ENCODE measurements at places on chromosomes 16 and 17. TPM values are rescaled to one million over a fixed set of nuclear protein-coding genes. Genes with fewer than 3 reads are reported as not detected.

DNA sequence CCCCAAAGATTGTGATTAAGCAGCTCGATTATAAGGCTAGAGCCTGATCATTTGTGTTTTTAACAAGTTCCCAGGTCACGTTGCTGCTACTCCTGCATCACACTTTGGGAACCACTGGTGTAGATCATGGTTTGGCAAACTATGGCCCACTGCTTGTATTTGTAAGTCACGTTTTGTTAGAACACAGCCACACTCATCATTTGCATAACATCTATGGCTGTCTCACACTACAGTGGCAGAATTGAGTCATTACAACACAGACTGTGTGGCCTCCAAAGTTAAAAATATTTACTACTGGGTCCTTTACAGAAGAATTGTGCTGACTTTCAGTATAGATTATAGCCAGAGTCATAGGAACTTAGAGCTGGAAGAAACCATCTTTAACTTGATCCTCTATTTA, 515.3 kb upstream of the PSMD7 start:
- DNase-seq: no peak

- DNase-seq: no peak
Measured at GRCh38 chr17:7839190-7839875, 5.3 kb downstream of the KDM6B start.

DNA sequence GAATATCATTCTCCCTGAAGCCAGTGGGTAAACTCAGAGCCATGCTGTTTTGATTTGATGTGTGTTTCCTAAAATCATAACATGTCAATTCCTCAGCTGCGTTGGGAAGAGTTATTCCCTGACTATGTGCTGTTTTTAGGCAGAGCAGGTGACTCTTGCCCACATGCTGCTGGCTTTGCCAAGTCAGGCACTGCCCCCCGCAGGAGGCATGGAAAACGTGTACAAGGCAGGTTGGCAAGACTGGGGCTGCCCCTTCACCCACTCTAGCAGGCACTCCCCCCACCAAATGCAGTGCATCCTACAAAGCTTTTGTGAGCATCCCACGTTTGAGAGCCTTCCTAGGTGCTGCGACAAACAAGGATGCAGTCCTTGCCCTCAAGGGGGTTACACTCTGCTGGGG, 38.3 kb upstream of the NAT9 start:
- DNase-seq: no peak

- no peak for DNase-seq
Measured at GRCh38 chr17:34098699-34099098, 156.4 kb upstream of the CCL2 start.

- peak; percentile 84 for DNase-seq
Measured at GRCh38 chr17:63675607-63676546, 24.0 kb downstream of the LIMD2 start.

The MMP28 gene
- 58.4 TPM for total RNA-seq

DNA sequence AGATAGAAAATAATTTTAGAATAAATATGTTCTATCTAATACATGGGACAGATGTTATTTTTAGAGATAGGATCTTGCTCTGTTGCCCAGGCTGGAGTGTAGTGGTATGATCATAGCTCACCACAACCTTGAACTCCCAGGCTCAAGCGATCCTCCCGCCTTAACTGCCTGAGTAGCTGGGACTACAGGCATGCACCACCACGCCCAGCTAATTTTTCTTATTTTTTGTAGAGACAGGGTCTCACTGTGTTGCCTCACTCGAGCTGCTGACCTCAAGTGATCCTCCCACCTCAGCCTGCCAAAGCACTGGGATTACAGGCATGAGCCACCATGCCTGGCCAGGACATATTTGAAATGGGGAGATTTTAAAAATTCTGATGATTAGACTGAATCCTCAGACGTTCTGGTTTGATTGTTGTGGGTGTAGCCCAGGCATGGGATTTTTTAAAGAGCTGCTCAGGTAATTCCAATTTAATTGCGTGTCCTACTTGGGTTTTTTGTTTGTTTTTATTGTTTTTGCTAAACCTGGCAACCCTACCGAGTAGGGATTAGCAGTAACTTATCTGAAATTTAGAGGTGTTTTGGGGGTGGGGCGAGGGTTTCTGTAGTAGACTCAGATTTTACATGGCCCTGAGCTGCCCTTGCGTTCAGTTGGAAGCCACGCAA, 142.9 kb downstream of the RAB11FIP4 start:
- DNase-seq: no peak

GRCh38 chr16:5058476-5058875, 7.3 kb downstream of the C16orf89 start:
- no peak for DNase-seq

GRCh38 chr17:7323731-7324437, 5.3 kb downstream of the NEURL4 start:
- peak; percentile 58 for DNase-seq

GRCh38 chr16:27483088-27483437, 66.7 kb downstream of the GTF3C1 start:
- no peak for DNase-seq

DNA sequence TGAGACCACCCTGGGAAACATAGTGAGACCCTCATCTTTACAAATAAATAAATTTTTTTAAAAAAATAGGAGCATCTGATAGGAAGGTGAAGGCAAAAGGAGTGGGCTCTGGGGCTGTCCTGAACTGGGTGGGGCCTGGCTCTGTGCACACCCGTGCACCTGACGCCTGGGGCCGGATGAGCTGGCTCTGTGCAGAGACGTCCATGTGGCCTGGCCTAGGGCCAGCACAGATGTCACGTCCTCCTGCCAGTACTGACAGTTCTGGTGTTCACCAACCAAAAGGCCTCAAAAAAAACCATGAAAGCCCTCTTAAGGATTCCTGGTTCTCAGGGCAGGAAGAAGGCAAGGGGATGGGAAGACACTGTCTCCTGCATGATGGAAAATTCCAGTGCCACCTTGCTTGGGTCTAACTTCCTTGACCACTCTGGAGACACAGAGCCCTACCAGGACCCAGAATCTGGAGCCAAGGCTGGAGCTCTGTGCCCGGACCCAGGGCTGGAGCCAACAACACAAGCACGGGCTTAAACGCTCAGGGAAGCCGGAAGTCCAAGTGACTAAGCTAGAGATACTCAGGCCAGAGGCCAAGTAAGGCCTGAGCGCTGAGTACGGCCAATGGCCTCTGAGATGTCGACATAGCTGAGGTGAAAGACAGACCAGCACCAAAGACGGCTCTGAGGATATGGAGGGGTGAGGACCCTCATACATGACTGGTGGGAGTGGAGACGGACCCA, 32.9 kb downstream of the COPRS start:
- DNase-seq: no peak

DNA sequence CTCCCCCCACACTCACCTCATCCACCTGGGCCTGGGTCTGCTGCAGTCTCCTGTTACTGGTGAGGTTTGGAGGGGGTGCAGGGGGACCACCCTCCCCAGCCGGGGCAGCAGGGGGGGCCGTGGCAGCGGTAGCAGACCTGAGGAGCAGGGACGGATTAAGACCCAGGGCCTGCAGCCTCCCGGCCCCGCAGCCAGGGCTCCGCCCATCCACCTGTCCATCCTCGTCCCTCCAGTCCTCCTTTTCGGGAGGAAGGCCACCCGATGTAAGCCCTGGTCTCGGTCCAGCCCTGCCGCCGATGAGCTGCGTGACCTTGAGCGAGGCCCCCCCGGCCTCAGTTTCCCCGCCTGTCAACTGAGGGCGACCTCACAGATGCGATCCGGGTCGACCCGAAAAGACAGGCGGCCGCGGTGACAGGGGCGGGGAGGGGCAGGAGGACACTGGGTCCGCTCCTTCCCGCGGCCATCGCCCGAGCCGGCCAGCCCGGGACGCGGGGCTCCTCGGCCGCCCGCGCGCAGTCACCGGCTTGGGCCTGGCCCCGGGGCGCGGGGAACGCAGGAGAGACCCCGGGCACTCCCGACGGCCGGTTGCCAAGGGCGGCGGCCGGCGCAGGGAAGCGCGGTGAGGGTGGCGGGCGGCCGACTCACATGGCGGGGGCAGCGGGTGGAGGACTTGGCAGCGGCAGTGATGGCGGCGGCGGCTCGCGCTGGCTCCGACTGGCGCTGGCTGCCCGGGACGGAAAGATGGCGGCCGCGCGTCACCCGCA, at the start of gene VAMP2:
Gene VAMP2, minus strand, starts transcription at position 716 of the 764 bp plus-strand sequence. Its CDS starts 69 bp downstream, at position 647.
- DNase-seq: peak; percentile 74

GRCh38 chr17:29592850-29593551, at the start of gene ANKRD13B:
ANKRD13B (plus strand) TSS chr17:29593132; CDS start chr17:29593622, 490 bp downstream.
- peak; percentile 57 for DNase-seq

DNA sequence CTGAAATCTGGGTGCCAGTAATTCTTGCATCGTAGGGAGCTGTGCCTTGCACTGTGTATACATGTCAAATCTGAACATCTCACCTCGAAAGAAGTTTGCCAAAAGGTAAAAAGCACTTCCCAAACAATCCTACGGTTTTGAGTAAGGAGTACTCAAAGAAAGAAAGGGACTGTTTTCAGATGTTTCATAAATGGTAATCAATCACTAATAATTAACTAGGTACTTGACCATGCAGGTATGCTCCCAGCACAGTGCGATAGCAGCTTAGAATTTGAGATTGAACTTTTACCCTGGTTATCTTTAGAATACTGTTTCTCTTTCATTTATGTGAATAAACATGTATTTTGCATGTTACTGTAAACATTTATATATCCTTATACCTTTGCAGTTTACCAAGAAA, 39.0 kb downstream of the PRKCA start:
- DNase-seq: no peak

- no peak for DNase-seq
Measured at GRCh38 chr16:87956365-87957231, 5.4 kb downstream of the BANP start.

DNA sequence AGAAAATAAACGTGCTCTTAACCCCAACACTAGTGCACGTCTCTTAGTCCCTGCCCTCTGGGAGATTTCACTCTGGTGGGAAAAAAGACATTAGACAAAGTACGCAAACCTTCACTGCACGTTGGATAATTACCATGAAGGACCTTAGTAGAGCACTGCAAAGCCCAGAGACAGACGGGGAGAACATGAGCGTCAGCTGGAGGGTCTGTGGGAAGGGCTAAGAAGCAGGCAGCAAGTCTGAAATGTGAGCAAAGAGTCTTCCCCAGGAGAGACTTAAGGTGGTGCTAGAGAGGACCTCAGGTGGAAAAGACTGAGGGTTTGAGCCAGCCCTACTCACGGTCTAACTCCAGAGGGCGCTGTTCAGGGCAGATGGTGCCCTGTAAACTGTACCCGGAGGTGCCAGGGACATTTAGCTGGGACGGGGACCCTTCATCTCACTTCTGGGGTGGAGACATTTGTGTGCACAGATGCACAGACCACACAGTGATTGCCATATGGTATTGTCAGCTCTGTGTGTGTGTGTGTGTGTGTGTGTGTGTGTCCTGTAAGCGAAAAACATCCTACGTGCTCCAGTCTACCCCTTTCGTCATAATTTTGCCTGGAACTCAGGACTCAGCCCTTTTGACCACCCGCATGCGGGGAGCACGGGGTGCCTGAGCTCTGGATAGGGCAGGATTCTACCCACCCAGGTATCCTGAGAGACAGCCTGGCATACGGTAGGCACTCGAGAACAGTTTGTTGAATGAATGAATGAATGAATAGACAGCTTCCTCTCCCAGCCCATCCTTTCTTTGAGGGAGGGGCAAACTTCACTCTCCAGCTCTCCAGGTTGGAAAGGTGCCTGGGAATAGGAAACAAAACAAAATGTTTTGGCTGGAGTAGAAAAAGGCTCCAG, 10.1 kb upstream of the STAC2 start:
- no peak for DNase-seq

- DNase-seq: no peak
Measured at GRCh38 chr17:61203671-61204131, 195.9 kb upstream of the TBX2 start.

GRCh38 chr17:43810226-43810715, 22.7 kb downstream of the MPP3 start:
- no peak for DNase-seq

- no peak for DNase-seq
Measured at GRCh38 chr17:5194346-5194745, 2.7 kb upstream of the ZNF594 start.

DNA sequence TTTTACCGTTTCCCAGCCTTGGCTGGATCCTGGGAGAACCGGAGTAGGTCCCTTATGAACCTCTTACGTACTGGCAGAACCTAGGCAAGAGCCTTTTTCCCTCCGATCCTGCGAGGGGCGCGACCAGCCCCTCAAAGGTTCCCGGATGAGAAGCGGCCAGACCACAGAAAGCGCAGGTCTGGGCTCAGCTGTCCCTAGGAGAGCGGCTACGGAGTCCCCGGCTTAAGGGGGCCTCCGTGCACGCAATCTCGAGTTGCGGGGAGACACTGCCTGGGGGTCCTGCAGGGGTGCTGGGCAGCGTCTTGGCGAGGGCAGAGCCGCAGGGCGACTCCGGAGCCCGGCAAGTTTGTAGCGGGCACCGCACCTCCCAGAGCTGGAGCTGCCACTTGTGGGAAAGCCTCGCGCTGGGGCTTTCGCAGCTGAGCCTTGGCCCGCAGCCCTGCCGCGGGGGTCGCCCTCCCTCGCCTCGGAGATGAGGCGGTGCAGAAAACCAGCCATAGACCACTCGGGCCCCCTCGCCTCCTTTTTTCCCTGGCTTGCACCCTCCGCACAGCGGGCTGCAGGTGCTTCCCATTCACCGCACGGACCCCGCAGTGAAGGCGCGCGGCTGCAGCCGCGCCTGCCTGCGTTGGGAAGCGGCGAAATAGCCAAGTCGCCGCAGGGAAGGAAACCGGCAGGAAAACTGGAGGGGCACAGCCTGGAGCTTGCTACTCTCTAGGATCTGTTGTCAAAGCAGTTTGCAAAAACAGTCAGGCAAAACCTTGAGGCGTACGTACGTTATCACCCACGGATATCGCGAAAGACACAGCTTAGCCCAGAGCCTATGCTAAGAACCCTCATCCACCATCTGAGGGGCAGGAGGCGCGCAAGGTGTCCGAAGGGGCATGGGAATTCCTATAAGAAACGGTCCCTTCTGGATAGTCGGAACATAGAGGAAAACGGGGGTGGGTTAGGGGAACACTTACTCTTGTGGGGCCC, 834 bp downstream of the CDH8 start:
- DNase-seq: no peak

- no peak for DNase-seq
Measured at GRCh38 chr16:66079671-66080334, 286.7 kb upstream of the CDH5 start.

The MMP15 gene
- total RNA-seq: 0.51 TPM

DNA sequence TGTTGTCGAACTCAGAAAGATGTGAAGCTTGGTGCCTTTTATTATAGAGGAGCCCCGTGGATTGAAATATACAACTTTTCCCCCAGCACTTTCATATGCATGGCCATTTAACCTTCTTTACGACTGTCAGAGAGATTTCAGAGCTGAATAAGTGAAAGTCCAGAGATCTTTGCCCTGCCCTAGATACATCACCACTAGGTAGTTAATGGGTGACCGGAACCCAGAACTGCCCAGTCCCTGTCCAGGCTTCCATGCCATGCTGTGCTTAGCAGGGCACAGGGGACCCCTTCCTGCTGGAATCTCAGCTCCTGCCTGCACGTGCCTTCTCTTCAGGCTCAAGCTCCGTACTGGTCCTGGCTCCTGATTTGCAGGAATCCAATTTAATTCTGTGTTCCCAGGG, 32.2 kb downstream of the SRL start:
- DNase-seq: no peak

- no peak for DNase-seq
Measured at GRCh38 chr17:12603566-12603965, 62.1 kb upstream of the MYOCD start.

The C17orf50 gene
- not detected for total RNA-seq

Measured in uterus (tissue), 4 donors.